Astrocyte of the cerebellum (primary cell): ENCODE measurements at places on chromosomes 4 and X.

GRCh38 chr4:77127837-77128621 is 29.0 kb upstream of the CCNG2 start:
- no peak for DNase-seq

GRCh38 chrX:13747836-13748235 is 13.3 kb downstream of the OFD1 start:
- peak; percentile 53 for DNase-seq

DNA sequence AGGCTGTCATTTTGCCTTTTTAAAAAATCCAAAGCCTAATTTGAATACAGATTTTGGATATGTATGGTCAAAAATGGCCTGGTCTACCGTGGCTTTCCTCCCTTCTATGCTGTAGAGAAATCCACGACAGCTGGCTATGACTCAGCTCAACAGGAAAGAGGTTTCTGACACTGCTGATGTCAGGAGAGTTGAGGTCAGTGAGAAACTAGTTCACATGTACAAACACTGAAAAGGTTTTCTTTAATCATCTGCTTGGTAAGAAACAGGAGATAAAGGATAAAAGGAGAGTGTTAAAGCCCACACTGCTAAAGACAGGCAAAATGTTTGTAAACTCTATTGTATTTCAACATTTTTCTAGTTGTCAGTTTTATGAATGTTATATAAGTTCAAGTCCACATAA is 113.9 kb downstream of the NYX start:
- DNase-seq, result peak; percentile 71

DNA sequence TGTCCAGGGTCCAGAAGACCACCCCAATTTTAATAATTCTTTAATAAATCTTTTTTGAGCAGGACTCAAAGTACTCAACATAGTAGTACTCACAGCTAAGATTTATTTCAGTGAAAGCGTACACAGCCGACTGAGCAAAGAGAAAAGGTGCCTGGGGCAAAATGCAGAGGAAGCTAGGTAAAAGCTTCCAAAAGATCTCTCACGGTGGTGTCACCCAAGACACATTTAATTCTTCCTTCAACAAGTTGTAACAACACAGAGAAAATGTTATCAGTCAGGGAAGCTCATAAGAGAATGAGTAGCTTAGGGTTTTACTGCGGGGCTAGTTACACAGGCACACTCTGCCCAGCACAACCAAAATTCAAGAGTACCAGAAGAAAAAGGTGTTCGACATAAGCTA is 201.1 kb downstream of the OPHN1 start:
- DNase-seq, result no peak

DNA sequence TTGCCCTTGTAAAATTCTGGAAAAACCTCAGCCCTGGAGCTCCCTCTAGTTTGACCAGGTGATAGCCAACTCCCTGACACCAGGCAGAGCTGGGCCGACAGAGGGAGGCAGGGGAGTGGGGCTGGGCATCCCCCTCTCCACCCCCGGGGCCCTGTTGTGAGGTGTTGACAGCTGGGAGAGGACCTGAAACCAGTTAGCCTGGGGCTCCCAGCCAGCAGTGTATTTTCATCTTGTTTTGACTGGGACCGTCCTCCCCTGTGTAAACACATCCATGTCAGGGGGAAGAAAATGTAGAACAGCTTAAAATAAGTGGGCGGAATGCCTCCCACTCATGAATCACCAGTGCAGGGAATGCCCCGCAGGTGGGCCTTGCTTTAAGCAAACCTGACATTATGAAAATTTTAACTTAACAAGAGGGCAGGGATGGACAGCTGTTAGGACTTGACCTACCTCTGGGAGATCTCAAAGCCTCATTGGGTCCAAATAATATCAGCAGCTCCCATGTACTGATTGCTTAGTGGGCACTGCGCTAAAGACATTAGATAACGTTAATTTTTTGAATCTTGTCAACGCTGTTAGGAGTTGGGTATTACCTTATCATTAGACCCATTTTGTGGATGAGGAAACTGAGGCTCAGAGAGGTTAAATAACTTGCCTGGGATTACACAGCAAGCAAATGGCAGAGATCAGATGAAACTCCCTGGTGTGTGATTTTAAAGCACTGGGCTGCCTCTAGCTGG is 45.9 kb downstream of the TSC22D3 start:
- no peak for DNase-seq

DNA sequence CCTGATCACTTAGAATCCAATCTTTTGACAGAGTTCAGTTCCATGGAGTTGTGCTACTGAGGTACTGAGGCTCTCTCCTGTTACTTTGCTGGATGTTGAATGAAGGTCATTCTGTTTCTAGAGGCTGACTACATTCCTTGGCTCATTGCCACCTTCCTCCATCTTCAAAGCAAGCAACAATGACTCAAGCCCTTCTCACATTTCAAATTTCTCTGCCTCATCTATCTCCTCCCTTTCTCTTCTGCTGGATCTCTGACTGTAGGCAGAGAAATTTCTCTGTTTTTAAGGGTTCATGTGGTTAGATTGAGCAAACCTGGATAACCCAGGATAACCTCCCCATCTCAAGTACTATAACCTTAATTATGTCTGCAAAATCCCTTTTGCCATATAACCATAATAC is 775.4 kb downstream of the STPG2 start:
- DNase-seq, result peak; percentile 91

DNA sequence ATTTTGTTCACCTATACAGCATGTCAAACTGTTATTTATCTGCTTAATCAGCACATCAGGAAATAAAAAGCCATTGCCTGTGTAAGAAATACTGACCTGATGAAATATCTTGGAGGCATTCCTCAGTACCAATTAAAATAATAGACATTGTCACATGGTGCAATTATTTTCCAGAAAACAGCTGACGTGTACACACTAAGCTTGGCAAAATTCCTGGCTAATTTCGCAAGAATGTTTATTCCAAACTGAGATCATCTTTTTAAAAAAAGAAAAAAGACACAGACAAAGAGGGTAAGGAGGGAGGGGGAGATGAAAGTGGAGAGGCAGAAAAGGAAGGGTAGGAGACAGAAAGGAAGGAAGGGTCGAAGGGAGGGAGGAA is 61.9 kb upstream of the NFKB1 start:
- DNase-seq, result peak; percentile 87

DNA sequence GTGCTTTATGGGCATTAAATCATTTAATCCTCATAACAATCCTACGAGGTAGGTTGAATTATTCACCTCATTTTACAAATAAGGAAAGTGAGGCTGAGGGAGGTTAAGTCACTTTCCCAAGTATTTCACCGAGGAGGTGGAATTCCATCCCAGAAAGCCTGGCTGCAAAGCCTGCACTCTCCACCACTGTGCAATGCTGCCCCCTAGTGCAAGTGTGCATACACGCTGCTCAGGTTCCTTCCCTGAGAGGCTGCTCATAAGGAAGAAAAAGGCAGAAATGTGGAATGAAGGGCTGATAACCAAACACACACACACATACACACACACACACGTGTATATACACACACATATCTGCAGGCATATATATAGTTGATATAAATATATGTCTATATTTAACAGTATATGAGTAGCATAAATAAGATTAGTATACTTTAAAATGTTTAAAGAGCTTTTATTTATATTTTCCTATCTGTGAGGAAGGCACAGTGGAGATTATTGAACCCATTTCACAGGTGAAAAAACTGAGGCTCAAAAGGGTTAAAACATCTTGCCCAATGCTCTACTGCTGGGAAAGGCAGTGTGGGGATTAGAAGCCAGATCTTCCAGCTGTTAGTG is 714.5 kb upstream of the TENM3 start:
- DNase-seq, result peak; percentile 69

DNA sequence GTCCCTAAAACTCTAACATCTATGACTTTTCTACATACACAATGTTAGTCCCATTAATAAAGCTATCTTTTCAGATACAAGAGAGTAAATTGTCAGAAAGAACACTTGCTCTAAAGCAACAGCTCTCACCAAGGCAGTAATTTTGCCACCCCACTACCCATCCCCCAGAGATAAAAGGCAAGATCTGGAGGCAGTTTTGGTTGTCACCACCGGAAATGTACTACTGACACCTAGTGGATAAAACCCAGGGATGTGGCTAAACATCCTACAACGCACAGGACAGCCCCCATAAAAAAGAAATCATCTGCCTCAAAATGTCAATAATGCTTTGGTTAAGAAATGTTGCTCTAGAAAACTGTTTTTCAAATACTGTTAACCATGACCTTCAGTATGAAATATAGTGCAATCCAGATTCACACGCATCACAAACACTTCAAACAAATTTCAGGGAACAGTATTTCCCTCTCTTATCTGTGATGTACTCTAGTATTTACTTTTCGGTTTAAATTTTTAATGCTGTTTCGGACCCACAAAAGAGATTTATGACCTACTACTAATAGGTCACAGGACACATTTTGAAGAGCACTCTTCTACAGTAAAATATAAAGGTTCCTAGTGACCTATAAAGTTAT is 5.1 kb downstream of the FBXL5 start:
- no peak for DNase-seq
